CD8-positive, alpha-beta memory T cell (primary cell): ENCODE measurements at places on chromosomes 13 and 19.

GRCh38 chr19:1248786-1249297, 459 bp downstream of the MIDN start:
- H3K36me3 ChIP-seq = peaks cover under 1% of the 10 kb centered on the region
- no peaks in the 10 kb centered on the region for H3K27me3 ChIP-seq
- peaks cover 32% of the 10 kb centered on the region for H3K4me1 ChIP-seq
- H3K27ac ChIP-seq = peak overlapping the region; percentile 84
- peak overlapping the region; percentile 65 for H3K4me3 ChIP-seq
- DNase-seq = peak; percentile 88

GRCh38 chr19:46133777-46134241, 9.3 kb upstream of the IGFL3 start:
- no peak overlapping the region for H3K27ac ChIP-seq
- DNase-seq = no peak
- H3K36me3 ChIP-seq = no peaks in the 10 kb centered on the region
- H3K27me3 ChIP-seq = no peaks in the 10 kb centered on the region
- H3K4me3 ChIP-seq = no peak overlapping the region

- H3K4me3 ChIP-seq = peak within 1 kb of the TSS; percentile 94
- peaks cover 7% of the 10 kb centered on the region for H3K36me3 ChIP-seq
- peaks cover 25% of the 10 kb centered on the region for H3K4me1 ChIP-seq
- peak; percentile 90 for DNase-seq
Measured at GRCh38 chr19:52171321-52172169, at the start of gene ZNF836. Gene ZNF836, minus strand, starts transcription at chr19:52171621. Its CDS starts 3,549 bp downstream, at chr19:52168072.

DNA sequence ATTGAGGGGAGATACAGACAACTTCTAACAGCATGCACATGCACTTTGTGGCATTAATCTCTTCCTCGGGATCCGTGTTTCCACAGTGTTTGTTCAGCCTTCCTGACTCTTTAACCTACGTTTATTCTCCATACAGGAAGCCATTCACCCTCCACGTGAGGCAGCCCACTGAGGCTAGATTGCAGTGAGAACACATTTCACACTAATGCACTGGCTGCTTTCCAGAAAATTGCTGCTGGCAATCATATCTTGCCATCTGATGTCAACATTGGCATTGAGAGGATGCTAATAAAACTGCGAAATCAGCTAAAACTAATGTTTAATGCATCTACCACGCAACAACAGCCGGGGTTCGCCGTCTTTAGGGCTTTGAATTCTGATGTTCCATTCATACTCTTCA, 30.0 kb downstream of the DCLK1 start:
- no peaks in the 10 kb centered on the region for H3K36me3 ChIP-seq
- no peak overlapping the region for H3K27ac ChIP-seq
- H3K27me3 ChIP-seq = no peaks in the 10 kb centered on the region
- DNase-seq = no peak
- H3K4me1 ChIP-seq = no peaks in the 10 kb centered on the region

- no peak overlapping the region for H3K4me3 ChIP-seq
- H3K36me3 ChIP-seq = no peaks in the 10 kb centered on the region
- H3K27ac ChIP-seq = no peak overlapping the region
- DNase-seq = no peak
Measured at GRCh38 chr13:32205431-32206096, 109.6 kb downstream of the ZAR1L start.

DNA sequence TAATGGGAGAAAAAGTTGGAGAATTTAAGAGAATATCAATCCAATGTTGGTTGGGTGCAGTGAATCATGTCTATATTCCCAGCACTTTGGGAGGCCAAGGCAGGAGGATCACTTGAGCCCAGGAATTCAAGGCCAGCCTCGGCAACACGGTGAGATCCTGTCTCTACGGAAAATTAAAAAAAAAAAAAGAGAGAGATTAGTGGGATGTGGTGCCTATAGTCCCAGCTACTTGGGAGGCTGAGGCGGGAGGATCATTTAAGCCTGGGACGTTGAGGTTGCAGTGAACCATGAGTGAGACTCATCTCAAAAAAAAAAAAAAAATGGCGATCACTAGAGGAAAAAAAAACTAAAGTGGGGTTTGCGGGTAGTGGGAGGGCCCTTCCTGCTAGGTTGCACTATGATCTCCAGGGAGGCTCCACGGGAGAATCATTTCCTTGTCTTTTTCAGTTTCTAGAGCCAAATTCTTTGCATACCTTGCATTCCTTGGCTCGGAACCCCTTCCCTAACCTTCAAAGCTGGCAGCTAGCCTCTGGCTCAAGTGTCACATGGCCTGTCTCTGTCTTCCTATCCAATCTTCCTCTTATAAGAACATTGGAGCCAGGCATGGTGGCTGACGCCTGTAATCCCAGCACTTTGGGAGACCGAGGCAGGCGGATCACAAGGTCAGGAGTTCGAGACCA, 5.8 kb upstream of the ERCC2 start:
- H3K4me3 ChIP-seq = no peak overlapping the region
- H3K36me3 ChIP-seq = no peaks in the 10 kb centered on the region
- no peak overlapping the region for H3K27ac ChIP-seq
- no peak for DNase-seq
- no peaks in the 10 kb centered on the region for H3K27me3 ChIP-seq

DNA sequence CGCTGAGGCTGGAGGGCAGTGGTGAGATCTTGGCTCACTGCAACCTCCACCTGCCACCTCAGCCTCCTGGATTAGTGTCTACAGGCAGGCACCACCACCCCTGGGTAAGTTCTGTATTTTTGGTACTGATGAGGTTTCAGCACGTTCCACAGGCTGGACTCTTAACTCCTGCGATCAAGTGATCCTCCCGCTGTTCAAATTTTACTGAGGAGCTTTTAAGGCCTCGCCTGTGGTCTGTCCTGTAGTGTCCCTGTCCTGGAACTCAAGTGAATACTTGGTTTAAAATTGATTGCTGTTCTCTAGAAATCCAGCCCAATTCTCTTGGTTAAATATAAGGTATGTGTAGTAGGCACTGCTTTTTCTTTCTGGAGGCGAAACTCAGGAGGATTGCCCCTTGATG, 65.2 kb downstream of the DPRX start:
- H3K4me3 ChIP-seq = no peak overlapping the region
- H3K27me3 ChIP-seq = no peaks in the 10 kb centered on the region
- no peak for DNase-seq
- no peaks in the 10 kb centered on the region for H3K4me1 ChIP-seq
- H3K27ac ChIP-seq = no peak overlapping the region

GRCh38 chr19:36409841-36410240, 8.6 kb downstream of the ZFP82 start:
- no peak overlapping the region for H3K27ac ChIP-seq
- no peaks in the 10 kb centered on the region for H3K27me3 ChIP-seq
- H3K36me3 ChIP-seq = peaks cover 35% of the 10 kb centered on the region

DNA sequence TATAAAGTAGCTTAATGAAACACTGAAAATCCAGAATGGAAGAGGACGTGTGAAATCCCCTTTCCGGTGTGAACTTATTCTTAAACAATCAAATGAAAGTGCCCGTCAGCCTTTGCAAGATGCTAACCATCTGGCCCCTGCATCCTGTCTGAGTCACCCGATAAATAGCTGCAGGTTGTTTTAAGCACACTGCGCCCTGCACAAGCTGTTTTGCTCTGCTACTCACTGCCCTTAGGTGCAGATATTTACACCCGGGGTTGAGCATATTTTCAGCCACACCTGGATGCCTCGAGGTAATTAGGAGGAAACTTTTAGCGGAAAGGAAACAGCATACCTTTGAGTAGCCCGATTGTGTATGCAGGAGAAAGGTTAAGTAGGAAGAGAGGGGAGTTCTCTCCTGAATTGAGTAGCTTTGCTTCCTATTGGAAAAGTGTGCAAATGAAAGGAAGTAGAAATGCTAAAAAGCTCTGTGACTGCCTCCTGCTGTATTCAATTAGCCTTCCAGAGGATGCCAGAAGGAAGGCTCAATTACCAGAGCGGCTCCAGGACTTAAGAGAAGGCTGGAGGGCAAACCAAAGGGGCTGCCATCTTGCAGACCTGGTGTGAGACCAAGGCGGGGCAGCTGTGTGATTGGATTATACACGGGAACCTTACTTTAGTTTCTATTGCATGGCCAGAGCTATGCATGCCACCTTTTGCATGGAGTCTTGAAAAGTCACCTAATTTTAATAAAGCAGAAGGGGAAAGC, 42.5 kb downstream of the IRS2 start:
- DNase-seq = no peak
- H3K4me3 ChIP-seq = no peak overlapping the region
- no peaks in the 10 kb centered on the region for H3K4me1 ChIP-seq
- no peak overlapping the region for H3K27ac ChIP-seq
- H3K36me3 ChIP-seq = no peaks in the 10 kb centered on the region

DNA sequence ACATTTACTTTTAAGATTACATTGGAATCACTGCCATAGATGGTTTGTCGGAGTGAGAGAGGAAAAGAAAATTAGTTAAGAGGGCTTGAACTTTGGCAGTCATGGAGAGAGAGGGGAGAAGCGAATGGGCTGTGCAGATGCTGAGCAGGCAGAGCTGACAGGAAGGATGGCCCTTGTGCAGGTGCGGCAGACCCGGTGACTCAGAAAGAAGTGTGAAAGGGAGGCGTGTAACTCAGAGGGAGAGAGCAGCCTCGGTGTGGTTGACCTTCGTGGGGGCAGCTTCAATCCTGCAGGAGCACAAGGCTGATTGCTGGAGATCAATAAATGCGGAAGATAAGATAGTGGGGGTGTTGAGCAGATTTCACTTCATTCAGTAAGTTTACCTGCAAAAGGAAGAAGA, 76.9 kb downstream of the TNFSF13B start:
- H3K27ac ChIP-seq = no peak overlapping the region
- no peak for DNase-seq
- H3K4me1 ChIP-seq = peaks cover 21% of the 10 kb centered on the region
- no peaks in the 10 kb centered on the region for H3K36me3 ChIP-seq
- H3K27me3 ChIP-seq = no peaks in the 10 kb centered on the region
- no peak overlapping the region for H3K4me3 ChIP-seq

DNA sequence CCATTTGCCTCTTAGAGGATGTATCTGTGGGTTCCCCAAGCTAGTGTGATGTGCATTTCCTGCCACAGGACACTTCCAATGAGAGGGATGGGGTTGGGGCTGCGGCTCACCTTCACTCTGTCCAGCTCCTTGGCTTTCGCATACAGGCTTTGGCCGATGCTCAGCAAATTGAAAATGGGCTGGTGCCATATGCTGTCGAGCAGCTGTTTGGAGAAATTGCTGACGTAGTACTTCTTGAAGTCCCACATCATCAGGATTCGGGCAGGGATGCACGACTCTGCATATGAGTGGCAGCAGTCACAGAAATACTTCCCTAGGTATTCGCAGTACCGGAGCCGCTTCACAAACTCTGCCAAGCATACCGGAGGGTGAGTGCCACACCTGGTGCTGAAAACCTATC, 37.0 kb downstream of the RUBCNL start:
- H3K4me3 ChIP-seq = no peak overlapping the region
- no peaks in the 10 kb centered on the region for H3K27me3 ChIP-seq
- H3K4me1 ChIP-seq = no peaks in the 10 kb centered on the region
- DNase-seq = no peak
- H3K27ac ChIP-seq = no peak overlapping the region
- no peaks in the 10 kb centered on the region for H3K36me3 ChIP-seq

GRCh38 chr19:44447916-44448674, at the start of gene ZNF229:
Gene ZNF229, minus strand, starts transcription at chr19:44448472. Its CDS starts 5,625 bp downstream, at chr19:44442847.
- no peak within 1 kb of the TSS for H3K27ac ChIP-seq
- no peaks in the 10 kb centered on the region for H3K27me3 ChIP-seq
- H3K36me3 ChIP-seq = no peaks in the 10 kb centered on the region
- H3K4me1 ChIP-seq = no peaks in the 10 kb centered on the region
- peak; percentile 77 for DNase-seq

DNA sequence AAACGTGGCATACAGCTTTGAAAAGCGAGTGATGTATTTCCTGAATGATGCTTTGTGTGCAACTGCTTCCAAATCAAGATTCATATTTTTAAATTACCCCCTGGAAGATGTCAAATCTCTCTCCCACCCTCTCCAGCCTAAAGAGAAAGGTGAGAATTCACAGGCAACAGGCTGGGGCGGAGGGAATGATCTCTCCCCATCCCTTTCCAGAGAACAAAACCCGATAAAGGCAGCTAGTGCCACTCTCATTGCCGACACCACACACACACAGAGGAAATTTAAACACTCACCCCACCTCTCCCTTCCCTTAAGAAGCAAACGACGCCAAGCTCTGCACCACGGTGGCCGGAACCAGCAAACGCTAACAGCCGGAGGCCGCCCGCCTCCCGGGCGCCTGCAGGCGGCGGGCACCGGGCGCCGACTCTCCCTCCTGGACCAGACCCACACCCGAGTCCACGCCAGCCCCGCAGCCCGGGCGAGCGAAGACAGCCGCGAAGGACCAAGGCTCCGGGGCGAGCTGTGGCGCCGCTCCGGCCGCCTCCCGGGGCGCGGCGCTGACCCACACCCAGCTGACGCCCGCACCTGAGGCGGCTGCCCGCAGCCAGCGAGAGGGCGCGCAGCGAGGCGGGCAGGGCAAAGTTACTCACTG, 477 bp downstream of the LNX2 start:
- peak overlapping the region; percentile 60 for H3K4me3 ChIP-seq
- H3K27me3 ChIP-seq = no peaks in the 10 kb centered on the region
- peak overlapping the region; percentile 46 for H3K27ac ChIP-seq
- H3K36me3 ChIP-seq = no peaks in the 10 kb centered on the region
- peaks cover 34% of the 10 kb centered on the region for H3K4me1 ChIP-seq

DNA sequence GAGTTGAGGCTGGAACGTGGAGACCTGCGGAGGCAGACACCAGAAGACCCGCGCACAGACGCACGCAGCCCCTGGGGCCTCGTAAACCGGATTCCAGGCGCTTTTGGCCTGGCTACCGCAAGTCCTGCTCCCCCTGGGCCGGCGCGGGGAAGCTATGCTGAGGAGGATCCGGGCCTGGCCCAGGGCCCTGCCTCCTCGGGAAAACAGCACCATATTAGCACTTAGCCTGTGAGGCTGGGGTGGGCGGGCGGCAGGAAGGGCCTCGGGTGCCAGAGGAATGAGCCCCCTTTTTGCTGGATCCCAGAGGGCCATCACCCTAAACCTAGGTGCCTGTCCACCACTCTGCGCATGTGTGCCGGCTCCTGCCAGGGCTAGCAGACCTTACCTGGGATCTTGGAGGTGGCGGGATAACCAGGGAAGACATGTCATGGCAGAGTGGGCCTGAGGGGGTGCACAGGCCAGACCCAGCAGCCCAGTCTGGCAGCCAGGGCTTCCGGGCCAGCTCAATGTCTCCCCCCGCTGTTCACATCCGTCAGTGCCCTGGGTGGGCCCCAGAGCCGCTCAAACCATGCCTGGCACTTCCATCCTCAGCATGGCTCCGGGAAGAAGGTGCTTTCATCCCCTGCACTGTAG, 7.3 kb downstream of the ELOF1 start:
- no peak overlapping the region for H3K27ac ChIP-seq
- no peak for DNase-seq
- H3K4me3 ChIP-seq = no peak overlapping the region
- H3K4me1 ChIP-seq = peaks cover under 1% of the 10 kb centered on the region

DNA sequence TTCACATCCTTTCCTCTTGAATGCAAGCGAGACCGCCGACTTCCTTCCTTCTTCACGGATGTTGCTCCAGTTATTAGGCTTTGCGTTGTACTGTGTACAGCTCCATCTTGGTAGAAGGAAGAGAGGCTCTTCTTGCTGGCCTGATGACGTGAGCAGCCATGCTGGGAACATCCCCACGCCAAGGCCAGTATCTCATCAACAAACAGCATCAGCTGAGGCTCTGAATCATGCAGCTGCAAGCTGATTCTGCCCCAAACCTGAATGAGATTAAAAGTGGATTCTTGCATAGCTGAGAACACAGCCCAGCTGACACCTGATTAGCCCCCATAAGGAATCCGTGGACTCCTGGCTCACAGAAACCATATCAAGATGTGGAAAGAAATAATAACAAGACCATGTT, 809.6 kb downstream of the EFNB2 start:
- no peak for DNase-seq
- no peak overlapping the region for H3K4me3 ChIP-seq
- no peaks in the 10 kb centered on the region for H3K27me3 ChIP-seq
- H3K36me3 ChIP-seq = no peaks in the 10 kb centered on the region
- no peaks in the 10 kb centered on the region for H3K4me1 ChIP-seq
- H3K27ac ChIP-seq = no peak overlapping the region
